DMS 273 treated with DMSO at 0.1 percent for 48 hours (cell line): ENCODE measurements at places on chromosomes 13 and 19.
A peak's percentile ranks its signal among the peaks of the same experiment; 100 is the strongest.

GRCh38 chr13:29621051-29621800 lies 25.7 kb upstream of the SLC7A1 start:
- DNase-seq: no peak

- no peak for DNase-seq
Measured at GRCh38 chr13:111872475-111873150, 194.3 kb upstream of the SOX1 start.

GRCh38 chr19:7926021-7926726 lies at the start of gene CTXN1:
Gene CTXN1 (minus strand): TSS chr19:7926135. CDS start chr19:7925538, 597 bp downstream.
- DNase-seq: no peak

DNA sequence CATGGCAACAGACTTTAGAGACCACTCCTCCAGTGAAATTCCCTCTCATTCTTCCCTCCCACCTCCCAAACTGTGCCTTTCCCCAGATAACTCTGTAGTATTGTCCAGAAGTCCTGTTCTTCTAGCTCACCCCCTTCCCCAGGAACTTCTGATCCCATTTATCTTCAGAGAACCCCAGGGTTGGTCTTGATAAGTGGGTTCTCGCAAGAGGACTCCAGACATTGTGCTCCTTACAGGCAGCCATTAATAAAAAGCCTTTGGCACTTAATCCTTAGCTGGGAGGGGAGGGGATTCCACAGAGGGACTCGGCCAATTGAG lies 1.9 kb downstream of the LTBP4 start:
- DNase-seq: no peak

GRCh38 chr13:25391932-25392331 lies 20.2 kb downstream of the ATP8A2 start:
- no peak for DNase-seq

GRCh38 chr19:29842471-29843179 lies 30.8 kb downstream of the CCNE1 start:
- DNase-seq: no peak

- no peak for DNase-seq
Measured at GRCh38 chr13:29959086-29959485, 108.7 kb upstream of the UBL3 start.

- DNase-seq: peak; percentile 43
Measured at GRCh38 chr19:44816301-44816700, 7.4 kb downstream of the BCAM start.

DNA sequence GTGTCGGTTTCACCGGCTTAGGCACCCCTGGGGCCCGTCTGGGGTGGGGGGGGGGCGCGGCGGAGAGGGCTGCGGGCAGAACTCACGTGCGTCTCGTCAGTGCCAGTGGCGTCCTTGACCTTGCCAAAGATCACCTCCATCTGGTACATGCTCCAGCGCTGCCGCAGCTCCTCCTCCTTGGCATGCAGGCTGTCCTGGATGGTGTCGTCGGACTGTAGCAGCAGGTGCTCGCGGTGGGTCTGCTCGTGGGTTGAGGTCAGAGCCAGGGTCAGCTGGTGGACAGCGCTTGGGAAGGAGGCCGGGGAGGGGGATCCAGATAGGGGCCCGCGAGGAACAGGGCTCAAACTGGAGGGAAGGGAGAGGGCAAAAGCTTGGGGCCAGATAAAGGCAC lies 4.7 kb upstream of the RGL3 start:
- no peak for DNase-seq

- no peak for DNase-seq
Measured at GRCh38 chr13:75660694-75661093, 24.6 kb downstream of the LMO7 start.

- no peak for DNase-seq
Measured at GRCh38 chr13:42965281-42965680, 26.8 kb downstream of the EPSTI1 start.

DNA sequence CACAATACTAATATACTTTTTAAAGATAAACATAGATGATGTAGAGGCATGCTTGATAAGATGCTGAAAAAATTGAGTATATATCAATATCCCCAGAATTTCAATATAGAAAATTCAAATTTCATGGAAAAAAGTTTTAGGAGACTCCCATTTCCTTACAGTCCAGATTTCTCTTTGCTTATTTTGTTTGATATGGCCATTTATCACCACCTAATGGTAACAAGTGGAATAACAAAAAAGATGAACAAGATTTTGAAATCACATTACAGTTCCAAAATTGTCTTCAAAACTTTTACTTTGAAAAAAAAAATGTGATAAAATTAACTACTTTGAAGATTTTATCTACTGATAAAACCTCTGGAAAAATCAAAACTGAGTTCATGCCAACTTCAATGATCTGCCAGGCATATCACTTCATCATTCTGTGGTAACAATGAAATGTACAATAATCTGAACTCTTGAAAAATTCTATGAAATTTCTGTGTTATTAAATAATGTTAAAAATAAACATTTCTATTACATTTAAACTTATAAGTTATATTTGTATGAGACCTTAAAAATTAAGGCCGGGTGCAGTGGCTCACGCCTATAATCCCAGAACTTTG lies 17.5 kb downstream of the MIPEP start:
- peak; percentile 3 for DNase-seq

DNA sequence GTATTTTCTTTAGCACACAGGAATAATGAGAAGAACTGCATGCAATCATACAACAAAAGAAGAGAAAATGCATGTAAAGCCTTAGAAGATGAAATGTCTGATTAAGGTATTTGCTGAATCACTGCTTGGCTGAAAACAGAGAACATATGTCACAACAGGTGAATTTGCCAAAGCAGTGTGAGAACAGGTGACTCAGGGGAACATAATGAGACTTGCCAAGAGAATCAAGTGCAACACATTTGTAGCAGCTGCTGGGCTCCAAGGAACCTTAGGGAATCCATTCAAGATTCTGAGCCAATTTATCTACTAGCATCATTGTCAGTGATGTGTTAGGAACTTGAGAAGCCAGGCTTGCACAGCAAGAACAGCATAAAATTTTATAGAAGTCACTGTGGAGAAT lies 273.1 kb downstream of the PCDH20 start:
- no peak for DNase-seq
